Bronchial smooth muscle cell (primary cell): ENCODE measurements at places on chromosomes 7 and 10. TPM values are rescaled to one million over a fixed set of nuclear protein-coding genes. Genes with fewer than 3 reads are reported as not detected.

The PAPSS2 gene
- 82.8 and 191 TPM in 2 replicates for total RNA-seq

The MMP21 gene
- total RNA-seq: not detected in 2 replicates

The ZNF777 gene
- 3.2 and 3.6 TPM in 2 replicates for total RNA-seq

The RBP3 gene
- total RNA-seq: not detected in 2 replicates

The EPHA1 gene
- 0.09 and 0.16 TPM in 2 replicates for total RNA-seq

The TBX20 gene
- total RNA-seq: not detected in 2 replicates

The TAS2R4 gene
- total RNA-seq: 0.79 and 1.3 TPM in 2 replicates

The OR2A7 gene
- total RNA-seq: 0.09 TPM in 1 of 2 replicates, not detected in the other

The OR2A42 gene
- total RNA-seq: under 0.01 TPM in 1 of 2 replicates, not detected in the other

The MLLT10 gene
- 41.1 and 55.0 TPM in 2 replicates for total RNA-seq

The KNDC1 gene
- total RNA-seq: 0.47 and 3.3 TPM in 2 replicates
